NCI-H1105 treated with DMSO at 0.1 percent for 48 hours (cell line): ENCODE measurements at places on chromosomes 16 and 17.

- no peak for DNase-seq
Measured at GRCh38 chr17:80997424-80998117, 5.9 kb downstream of the CHMP6 start.

DNA sequence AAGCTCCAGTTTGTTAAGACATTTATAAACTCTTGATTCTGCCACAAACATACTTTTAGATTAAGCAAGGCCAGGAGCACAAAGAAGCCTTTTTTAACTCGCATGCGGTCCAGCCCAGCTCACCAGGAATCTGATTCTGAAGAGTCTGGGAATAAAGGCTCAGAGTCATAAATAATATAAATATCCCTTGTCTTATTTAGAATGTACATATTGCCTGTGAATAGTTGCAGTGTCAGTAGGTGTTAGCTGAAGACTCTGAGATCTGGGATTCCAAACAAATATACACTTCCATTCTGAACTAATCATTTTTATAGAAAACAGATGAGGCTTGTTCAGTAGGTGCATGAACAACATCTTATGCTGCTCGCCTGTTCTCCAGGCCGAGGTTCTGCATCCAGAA, 59.1 kb upstream of the ELAC2 start:
- DNase-seq, result no peak

DNA sequence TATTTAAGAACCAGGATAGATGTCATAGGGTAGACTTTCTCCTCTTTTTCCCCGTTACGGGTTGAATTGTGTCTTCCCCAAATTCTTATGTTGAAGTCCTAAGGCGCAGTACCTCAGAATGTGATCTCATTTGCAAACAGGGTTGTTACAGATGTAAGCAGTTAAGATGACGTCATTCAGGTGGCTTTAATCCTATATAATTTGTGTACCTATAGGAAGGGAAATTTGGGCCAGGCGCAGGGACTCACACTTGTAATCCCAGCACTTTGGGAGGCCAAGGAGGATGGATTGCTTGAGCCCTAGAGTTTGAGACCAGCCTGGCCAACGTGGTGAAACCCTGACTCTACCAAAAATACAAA, 99.5 kb upstream of the DHX40 start:
- no peak for DNase-seq

DNA sequence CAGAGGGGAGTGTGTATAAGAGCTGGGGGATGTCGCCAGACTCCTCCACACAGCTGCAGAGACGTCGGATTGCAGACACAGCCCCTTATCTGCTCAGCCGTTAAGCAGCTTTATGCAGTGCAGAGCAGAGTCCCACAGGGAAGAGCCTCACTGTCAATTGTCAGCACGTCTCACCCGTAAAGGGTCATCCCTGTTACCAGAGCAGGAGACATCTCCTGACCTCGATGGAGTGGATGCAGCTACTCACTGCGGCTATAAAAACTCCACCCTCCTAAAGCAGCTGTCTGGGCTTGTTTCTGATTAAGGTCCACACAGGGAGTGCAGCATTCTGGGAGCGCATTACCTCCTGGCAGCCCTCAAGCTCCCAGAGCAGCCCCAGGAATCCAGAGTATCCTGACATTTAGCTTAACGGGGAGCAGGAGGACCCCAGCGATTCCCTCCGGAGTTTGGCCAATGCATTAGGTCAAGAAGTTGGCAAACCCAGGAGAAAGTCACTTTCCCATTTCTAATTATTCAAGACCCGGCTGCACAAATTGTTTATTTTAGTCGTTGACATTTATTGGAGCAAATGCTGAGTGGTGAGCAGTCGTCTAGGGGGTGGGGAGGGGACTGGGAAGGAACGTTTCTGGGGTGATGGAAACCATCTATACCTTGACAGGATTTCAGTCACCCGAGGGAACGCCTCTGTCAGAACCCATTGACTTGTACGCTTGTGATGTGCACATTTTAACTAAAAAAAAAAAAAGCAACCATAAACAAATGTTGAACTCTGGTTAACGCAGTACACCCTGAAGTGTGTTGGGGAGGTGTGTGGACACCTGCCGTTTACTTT, 100.0 kb upstream of the ZNF469 start:
- no peak for DNase-seq

DNA sequence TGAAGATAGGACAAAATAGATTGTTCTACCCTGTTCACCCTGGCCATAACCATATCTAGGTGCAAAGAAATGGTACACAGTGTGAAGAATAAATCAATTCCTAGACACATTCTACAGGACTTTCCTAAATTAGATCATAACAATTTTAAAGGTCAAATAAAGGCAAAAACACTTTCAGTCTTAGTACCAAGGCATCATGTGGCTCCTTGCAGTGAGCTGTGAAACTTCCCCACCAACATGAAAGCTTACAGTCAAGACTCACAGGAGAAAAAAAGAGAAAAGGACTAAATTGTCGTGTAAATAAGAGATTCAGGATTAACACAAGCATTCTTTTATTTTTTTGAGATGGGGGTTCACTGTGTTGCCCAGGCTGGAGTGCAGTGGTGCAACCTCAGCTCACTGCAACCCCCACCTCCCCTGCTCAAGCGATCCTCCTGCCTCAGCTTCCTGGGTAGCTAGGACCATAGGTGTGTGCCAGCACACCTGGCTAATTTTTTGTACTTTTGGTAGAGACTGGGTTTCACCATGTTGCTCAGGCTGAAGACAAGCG, 14.2 kb downstream of the NSMCE1 start:
- no peak for DNase-seq

DNA sequence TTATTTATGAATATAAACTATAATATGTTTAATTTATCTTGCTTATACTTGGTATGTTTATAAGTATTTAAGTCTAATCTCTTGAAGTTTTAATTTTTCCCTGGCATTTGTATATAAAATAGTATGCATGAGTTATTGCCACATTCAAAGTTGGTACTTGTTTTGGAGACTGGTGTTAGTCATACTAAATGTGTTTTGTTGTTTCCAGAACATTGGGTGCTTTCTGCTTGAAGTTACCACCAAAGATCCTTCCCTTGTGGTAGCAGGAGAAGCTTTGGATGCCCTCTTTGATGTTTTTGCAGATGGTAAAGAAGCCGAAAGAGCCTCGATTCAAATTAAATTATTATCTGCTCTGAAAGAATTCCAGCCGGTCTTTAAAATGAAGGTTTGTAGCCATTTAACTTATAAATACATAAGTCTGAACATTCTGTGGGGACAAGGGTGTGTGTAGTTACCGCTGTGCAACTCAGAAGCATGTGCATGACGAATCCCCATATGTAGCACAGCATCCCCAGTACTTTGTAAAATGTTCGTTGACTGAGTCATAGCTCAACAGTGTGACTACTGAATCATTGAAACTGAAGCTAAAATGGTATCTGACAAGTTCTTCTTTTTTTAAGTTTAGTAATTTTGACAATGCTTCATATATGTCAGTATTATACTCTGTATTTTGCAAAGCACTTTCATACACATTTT, 36.4 kb downstream of the HEATR3 start:
- DNase-seq, result no peak
